ENCODE measurements at places on chromosomes 12 and 14. TPM values are rescaled to one million over a fixed set of nuclear protein-coding genes. Genes with fewer than 3 reads are reported as not detected.
A peak's percentile ranks its signal among the peaks of the same experiment; 100 is the strongest.

GRCh38 chr12:52370926-52371608 lies 3.8 kb upstream of the KRT85 start:
- H3K27me3 ChIP-seq = no peaks in the 10 kb centered on the region
- peak; percentile 54 for DNase-seq
- H3K4me3 ChIP-seq = no peak overlapping the region
- no peaks in the 10 kb centered on the region for H3K36me3 ChIP-seq
- no peak overlapping the region for H3K27ac ChIP-seq

GRCh38 chr12:62744551-62744950 lies 190.4 kb downstream of the PPM1H start:
- no peaks in the 10 kb centered on the region for H3K36me3 ChIP-seq
- no peaks in the 10 kb centered on the region for H3K4me1 ChIP-seq
- DNase-seq = peak; percentile 78
- H3K27ac ChIP-seq = peak overlapping the region; percentile 53
- H3K4me3 ChIP-seq = no peak overlapping the region
- H3K27me3 ChIP-seq = no peaks in the 10 kb centered on the region

DNA sequence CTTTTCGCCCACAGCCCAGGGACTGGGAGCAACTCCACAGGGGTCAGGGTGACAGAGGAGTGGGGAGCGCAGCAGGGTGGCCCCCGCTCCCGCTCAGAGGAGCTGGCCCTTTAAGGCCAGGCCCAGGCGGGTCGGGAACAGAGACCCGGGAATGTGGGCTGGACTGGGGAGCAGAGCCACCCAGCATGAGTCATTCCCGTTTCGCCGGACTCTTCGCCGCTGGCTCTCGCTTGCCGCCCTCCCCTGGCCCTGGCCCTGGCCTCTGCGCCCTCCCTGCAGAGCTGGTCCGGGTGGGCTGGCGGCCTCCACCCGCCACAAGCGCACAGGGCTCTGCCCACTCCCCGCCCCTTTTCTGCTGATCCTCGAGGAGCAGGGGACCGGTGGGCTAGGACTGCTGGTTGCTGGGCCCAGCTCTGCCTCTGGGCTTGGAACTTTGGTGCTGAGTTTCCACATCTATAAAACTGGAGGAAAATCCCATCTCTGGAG lies 92.8 kb downstream of the NINJ2 start:
- DNase-seq = peak; percentile 85
- no peaks in the 10 kb centered on the region for H3K36me3 ChIP-seq
- H3K4me3 ChIP-seq = peak overlapping the region; percentile 41

GRCh38 chr12:68772714-68773113 lies 26.7 kb downstream of the SLC35E3 start:
- no peaks in the 10 kb centered on the region for H3K27me3 ChIP-seq
- DNase-seq = no peak
- H3K36me3 ChIP-seq = no peaks in the 10 kb centered on the region
- peak overlapping the region; percentile 22 for H3K27ac ChIP-seq
- H3K4me3 ChIP-seq = no peak overlapping the region

Gene CLEC7A
- polyA plus RNA-seq = 11.7 TPM

Gene RHEBL1
- polyA plus RNA-seq = 5.5 TPM

All from spleen (tissue), 13 donors.